ENCODE measurements at places on chromosomes 7 and 10. TPM values are rescaled to one million over a fixed set of nuclear protein-coding genes. Genes with fewer than 3 reads are reported as not detected.

DNA sequence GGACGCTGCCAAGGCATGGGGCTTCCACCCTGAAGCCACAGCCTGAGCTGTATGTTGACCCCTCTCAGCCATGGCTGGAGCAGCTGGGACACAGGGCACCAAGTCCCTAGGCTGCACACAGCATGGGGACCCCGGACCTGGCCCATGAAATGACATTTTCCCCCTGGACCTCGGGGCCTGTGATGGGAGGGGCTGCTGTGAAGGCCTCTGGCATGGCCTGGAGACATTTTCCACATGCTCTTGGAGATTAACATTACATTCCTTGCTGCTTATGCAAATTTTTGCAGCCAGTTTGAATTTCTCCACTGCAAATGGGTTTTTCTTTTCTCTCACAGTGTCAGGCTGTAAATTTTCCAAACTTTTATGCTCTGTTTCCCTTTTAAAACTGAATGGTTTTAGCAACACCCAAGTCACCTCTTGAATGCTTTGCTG, 463.6 kb downstream of the ZWINT start:
- H3K27ac ChIP-seq, result no peak overlapping the region
- H3K36me3 ChIP-seq, result no peaks in the 10 kb centered on the region
- no peak overlapping the region for H3K4me3 ChIP-seq
- H3K4me1 ChIP-seq, result no peaks in the 10 kb centered on the region

DNA sequence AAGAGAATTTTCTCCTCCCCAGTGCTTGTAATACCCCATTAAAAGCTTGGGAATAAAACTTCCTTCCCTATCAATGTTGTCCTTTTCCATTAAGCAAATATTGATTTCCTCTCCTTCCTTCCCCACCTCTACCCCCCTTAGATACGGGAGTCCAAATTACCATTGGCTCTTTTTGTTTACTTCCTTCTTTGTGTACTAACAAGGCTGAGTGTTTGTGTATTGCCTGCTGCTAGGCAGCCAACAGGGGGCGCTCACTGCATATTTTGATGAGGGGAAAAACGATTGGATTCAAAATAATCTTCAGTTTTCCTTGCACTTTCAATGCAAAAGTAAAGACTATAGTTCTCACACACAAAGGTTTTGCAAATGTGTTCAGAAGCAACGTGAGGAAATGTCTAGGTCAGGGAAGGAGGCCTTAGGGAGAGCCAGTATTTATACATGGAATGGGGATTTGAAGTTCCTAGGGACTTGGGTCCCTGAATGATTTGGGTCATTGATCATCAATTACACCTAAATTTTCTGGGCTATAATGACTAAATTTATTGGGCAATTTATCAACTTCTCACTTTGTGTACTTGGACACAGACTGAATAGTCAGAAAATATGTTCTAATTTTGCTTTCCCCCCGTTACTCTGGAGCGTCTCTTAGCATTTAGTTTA, 23.6 kb upstream of the VPS41 start:
- no peak overlapping the region for H3K27ac ChIP-seq
- H3K36me3 ChIP-seq, result no peaks in the 10 kb centered on the region
- no peaks in the 10 kb centered on the region for H3K27me3 ChIP-seq
- H3K4me1 ChIP-seq, result no peaks in the 10 kb centered on the region
- no peak overlapping the region for H3K4me3 ChIP-seq

GRCh38 chr7:73737491-73738219, 947 bp downstream of the ABHD11 start:
- H3K4me3 ChIP-seq, result peak overlapping the region; percentile 73
- no peaks in the 10 kb centered on the region for H3K27me3 ChIP-seq
- peak overlapping the region; percentile 97 for H3K27ac ChIP-seq
- DNase-seq, result no peak
- H3K36me3 ChIP-seq, result no peaks in the 10 kb centered on the region

DNA sequence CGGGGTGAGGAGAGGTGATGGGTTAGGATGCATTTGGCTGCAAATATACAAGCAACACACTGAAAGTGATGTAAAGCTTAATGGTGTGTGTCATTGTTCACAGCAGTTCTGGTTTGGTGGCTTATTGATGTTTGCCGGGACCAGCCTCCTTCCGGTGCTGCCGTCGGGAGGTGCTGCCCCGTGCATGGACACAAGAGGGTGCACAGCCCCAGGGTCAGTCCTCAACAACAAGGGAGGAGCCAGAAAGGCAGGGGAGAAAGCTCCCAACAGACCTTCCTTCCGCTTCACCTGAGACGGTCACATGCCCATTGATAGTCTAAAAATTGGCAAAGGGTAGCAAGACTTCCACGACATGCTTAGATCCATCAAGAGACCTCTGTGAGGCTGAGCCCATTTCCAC, 9.5 kb downstream of the RNF32 start:
- no peak overlapping the region for H3K4me3 ChIP-seq
- H3K27me3 ChIP-seq, result no peaks in the 10 kb centered on the region
- H3K27ac ChIP-seq, result no peak overlapping the region
- H3K4me1 ChIP-seq, result no peaks in the 10 kb centered on the region
- H3K36me3 ChIP-seq, result peaks cover 5% of the 10 kb centered on the region
- no peak for DNase-seq

- peak overlapping the region; percentile 83 for H3K27ac ChIP-seq
- peak overlapping the region; percentile 42 for H3K4me3 ChIP-seq
- peak; percentile 54 for DNase-seq
- no peaks in the 10 kb centered on the region for H3K4me1 ChIP-seq
- H3K36me3 ChIP-seq, result no peaks in the 10 kb centered on the region
These were observed 106.2 kb upstream of the CELF2 start for GRCh38 chr10:10911471-10911921.

Gene TMEM229A
- total RNA-seq, result not detected

DNA sequence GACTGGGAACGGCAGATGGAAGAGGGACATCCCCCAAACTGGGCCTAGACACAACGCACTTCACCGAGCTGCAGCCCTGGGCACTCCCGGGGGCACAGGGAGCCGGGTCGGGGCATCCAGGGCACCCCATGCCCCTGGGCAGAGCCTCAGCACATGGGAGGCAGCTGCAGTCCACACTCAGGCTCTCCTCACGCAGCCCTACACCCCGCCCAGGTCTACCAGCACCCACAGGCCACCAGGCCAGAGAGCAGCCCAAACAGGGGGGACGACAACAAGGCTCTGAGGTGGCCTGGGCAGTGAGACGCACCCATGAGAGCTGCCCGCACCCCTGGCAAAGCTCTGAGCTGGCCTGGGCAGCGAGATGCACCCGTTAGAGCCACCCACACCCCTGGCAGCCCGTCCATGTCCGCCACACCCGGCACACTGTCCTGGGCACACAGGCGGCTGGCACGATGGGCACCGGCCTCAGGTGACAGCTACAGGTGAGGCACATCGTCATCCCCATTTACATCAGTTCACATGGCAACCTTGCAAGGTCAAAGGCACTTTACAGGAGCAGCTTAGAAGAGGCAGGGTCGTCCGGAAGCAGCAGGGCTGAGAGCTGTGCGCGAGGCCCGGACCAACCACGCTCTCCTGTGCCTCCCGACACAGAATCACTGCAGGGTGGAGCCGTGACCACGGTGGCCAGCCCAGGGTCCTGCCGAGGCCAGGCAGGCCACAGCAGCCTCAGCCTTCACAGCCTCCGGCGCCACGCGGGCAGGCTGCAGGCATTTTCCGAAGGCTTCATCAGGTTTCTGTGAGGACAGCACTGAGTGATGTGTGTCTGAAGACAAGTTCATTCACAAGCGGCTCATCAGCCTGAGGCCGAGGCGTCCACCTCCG, 228.6 kb downstream of the MAD1L1 start:
- no peaks in the 10 kb centered on the region for H3K36me3 ChIP-seq
- H3K4me1 ChIP-seq, result no peaks in the 10 kb centered on the region
- no peak for DNase-seq
- no peaks in the 10 kb centered on the region for H3K27me3 ChIP-seq

DNA sequence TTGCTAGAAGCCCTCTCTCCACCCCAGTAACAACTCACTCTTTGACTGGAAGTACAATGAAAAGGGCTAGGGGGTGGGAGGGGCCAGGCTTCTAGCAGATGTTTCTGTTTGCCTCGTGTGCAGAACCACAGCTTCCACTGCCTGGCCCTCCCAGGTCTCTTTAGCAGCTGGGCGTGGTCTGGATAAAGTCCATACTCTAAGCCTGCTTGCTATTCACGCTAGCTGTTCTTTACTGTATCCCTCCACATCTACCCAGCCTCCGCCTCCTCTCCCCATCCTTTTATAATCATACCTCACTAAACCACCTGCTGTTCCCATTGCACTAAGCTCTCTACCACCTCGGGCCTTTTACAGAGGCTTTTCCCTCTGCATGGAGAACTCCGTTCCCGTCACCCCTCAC, 288.8 kb downstream of the CAMK1D start:
- no peak overlapping the region for H3K4me3 ChIP-seq
- no peaks in the 10 kb centered on the region for H3K36me3 ChIP-seq
- H3K4me1 ChIP-seq, result no peaks in the 10 kb centered on the region

GRCh38 chr10:117004227-117005025, 561 bp downstream of the SHTN1 start:
- no peaks in the 10 kb centered on the region for H3K27me3 ChIP-seq
- peak; percentile 60 for DNase-seq
- peak overlapping the region; percentile 77 for H3K4me3 ChIP-seq
- H3K36me3 ChIP-seq, result no peaks in the 10 kb centered on the region
- H3K27ac ChIP-seq, result peak overlapping the region; percentile 98

- H3K4me1 ChIP-seq, result peaks cover 13% of the 10 kb centered on the region
- H3K27me3 ChIP-seq, result no peaks in the 10 kb centered on the region
- H3K36me3 ChIP-seq, result no peaks in the 10 kb centered on the region
- peak overlapping the region; percentile 84 for H3K27ac ChIP-seq
- no peak overlapping the region for H3K4me3 ChIP-seq
These were observed 15.8 kb upstream of the TRIM8 start for GRCh38 chr10:102628451-102628911.

DNA sequence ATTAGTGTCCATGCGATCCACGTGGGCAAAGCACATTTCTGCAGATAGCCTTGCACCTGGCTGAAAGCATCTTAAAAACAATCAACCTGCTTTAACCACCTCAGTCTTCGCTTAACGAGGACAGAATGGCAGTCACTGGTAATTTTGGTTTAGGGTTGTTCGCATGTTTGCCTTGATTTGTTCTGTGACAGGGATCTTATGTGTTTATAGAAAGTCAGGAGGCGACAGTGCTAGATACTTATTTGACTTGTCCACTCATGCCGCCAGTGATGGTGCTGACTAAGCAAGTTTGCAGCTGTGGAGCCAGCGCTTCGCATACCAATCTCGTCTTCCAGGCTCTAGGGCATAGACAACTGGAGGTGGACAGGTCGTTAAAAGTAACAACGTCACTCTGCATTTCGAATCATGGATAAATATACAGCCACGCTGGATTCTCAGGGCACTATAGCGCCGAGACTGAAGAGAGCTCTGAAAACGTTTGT, 1.2 kb upstream of the TMEM243 start:
- no peaks in the 10 kb centered on the region for H3K27me3 ChIP-seq
- H3K4me1 ChIP-seq, result peaks cover 3% of the 10 kb centered on the region
- H3K4me3 ChIP-seq, result peak overlapping the region; percentile 87
- no peak for DNase-seq

DNA sequence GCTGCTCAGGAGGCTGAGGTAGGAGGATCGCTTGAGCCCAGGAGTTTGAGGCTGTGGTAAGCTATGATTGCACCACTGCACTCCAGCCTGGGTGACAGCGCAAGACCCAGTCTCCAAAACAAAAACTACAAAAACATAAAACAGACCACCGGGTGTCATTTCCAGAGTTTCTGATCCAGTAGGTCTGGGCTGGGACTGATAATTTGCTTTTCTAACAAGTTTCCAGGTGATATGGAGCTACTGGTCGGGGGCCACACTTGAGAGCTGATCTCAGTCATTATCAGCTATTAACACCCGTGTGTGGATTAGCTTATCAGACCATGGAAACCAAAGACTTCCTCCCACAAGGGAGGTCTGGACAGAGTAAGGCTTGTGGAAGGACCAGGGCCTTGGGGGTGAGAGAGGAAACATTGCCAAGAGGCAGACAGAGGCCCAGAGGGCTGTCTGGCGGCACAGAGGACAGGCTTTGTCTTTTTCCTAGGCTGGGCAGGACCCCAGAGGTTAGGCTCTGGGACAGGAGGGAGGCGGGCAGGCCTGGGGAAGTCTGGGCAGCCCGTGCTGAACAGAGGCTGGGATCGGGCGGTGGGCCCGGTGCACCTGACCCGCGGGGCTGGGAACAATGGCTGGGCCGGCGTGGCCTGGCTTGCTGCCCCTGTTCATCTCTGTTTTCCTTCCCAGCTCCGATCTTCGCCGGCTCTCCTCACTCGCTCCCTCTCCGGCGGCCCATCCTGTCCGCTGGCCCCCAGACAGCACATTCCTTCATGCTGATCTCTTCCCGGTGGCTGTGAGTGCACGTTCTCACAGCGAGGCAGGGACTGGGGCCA, 25.2 kb downstream of the TMEM270 start:
- no peaks in the 10 kb centered on the region for H3K36me3 ChIP-seq
- H3K4me3 ChIP-seq, result no peak overlapping the region
- H3K27ac ChIP-seq, result peak overlapping the region; percentile 82
- H3K4me1 ChIP-seq, result peaks cover 13% of the 10 kb centered on the region

- H3K36me3 ChIP-seq, result no peaks in the 10 kb centered on the region
- H3K27ac ChIP-seq, result no peak overlapping the region
- H3K4me1 ChIP-seq, result no peaks in the 10 kb centered on the region
- H3K4me3 ChIP-seq, result no peak overlapping the region
- no peaks in the 10 kb centered on the region for H3K27me3 ChIP-seq
These were observed 40.3 kb upstream of the EGFR start for GRCh38 chr7:54978364-54979116.

Gene VIM
- total RNA-seq, result 2,067 TPM
